Fibroblast of lung (primary cell): ENCODE measurements at places on chromosomes 4 and X. TPM values are rescaled to one million over a fixed set of nuclear protein-coding genes. Genes with fewer than 3 reads are reported as not detected.

The P2RY4 gene
- under 0.01 TPM in 2 replicates for total RNA-seq

The MAN2B2 gene
- total RNA-seq, result 11.8 and 19.0 TPM in 2 replicates

The AFF2 gene
- total RNA-seq, result under 0.01 and 0.26 TPM in 2 replicates

The TGIF2LX gene
- total RNA-seq, result not detected in 2 replicates

The HADH gene
- 10.3 and 16.7 TPM in 2 replicates for total RNA-seq

DNA sequence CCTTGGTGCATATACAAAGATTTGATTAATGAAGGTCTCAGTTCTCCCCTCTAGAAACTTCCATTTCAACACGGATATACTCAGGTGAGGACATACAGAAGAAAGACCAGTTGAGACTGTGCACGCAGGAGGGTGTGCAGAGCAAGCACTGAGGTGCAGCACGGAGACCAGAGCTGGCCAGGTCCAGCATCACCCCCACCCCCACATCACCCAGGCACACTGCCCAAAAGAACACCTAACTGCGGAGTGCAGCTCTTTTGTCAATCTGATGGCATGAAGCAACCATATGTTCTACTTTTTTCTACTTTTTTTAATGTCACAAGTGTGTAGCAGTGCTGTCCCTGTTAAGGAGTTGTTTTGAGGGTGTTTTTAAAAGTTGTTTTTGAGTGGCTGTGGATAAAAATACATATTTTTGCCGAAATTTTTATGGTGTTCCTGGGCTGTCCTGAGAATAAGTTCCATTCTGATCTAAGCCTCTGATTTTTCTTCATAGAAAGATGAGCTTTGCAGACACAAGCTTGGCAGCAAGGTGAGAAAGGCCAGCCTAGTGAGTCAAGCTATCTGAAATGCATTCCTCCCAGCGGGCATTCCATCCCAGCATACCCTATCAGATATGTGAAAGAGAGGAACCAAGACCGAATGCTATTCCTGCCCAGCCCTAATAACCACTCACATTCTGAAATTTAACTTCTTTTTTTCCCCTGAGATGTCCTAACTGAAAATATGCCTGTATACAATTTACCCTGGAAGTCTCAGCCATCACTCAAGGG, 173.7 kb downstream of the PTTG2 start:
- no peak for DNase-seq

- no peak for DNase-seq
Observed at GRCh38 chrX:131728295-131729145, 184.6 kb downstream of the OR13H1 start.

GRCh38 chrX:18810416-18810815, 103.0 kb downstream of the PPEF1 start:
- peak; percentile 21 for DNase-seq

GRCh38 chr4:98711526-98711925, 53.1 kb upstream of the TSPAN5 start:
- DNase-seq, result no peak

- no peak for DNase-seq
Observed at GRCh38 chr4:183621875-183622274, 37.1 kb downstream of the RWDD4 start.

DNA sequence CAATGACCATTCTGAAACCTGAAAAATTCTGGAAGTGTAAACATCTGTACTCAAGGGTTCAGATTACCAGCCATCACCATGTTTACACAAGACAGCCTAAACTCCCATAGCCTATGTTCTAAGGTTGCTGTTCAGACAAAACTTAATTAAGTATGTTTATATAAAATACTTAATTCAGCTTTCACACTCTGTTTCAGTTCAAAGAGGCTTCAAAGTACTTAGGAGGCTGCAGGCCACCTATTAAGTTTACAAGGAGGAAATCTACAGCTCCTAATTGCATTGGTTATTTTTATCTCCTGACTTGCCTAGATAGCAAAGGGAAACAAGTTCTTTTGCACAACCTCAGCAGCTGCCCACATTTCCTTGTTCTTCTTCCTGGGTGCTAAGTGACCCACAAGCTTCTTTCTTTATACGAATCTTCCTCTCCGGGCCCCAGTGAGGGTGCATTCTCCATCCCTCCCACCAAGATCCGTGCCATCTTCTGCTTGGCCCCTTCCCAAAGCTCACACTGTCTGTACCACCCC, 2.0 kb downstream of the GAK start:
- peak; percentile 43 for DNase-seq

- DNase-seq, result peak; percentile 72
Observed at GRCh38 chrX:119693040-119693995, at the start of gene SEPTIN6. TSS of gene SEPTIN6 (minus strand) at chrX:119693168. CDS start at chrX:119693105, 63 bp downstream.

DNA sequence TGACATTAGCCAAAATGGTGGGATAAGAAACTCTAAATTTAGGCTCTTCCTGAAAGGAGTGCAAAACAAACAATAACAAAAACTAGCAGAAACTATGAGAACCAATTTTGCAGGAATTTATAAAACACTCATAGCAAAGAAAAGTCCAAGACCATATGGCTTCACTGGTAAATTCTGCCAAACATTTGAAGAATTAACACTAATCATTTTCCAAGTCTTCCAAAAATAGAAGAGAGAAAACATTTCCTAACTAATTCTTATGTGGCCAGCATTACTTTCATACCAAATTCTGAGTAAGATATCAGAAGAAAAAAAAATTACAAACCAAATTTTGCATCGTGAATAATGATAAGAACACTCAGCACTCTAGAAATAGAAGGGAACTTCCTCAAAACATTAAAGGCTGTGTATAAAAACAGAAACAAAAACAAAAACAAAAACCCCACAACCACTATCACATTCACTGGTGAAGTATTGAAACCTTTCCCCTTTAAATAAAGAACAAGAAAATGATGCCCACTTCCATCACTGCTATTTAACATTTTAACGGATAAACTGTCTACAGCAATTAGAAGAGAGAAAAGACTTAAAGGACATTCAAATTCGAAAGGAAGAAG, 524.3 kb upstream of the GALNTL6 start:
- no peak for DNase-seq

DNA sequence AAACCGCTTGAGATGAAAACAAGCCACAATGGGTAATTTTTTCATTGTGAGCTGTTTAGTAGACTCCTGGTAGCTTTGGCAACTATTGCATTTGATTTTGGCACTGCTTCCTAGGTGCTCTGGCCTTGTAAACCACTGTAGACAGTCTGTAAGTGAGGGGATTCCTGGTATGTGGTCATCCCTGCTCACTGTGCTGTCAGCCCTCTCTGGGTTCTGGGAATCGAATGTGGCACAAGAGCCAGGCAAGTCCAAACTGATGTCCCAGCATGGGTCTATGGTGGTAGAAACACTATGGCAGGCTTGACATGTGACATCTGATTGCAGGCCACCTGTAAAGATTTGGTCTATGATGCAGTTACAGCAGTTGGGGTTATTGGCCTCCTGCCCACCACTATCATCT, 2.5 kb downstream of the USP51 start:
- no peak for DNase-seq

- DNase-seq, result peak; percentile 93
Observed at GRCh38 chr4:68466185-68466584, 18.9 kb downstream of the TMPRSS11E start.

- DNase-seq, result no peak
Observed at GRCh38 chrX:47380268-47380667, 9.9 kb downstream of the ZNF157 start.
